ENCODE measurements at places on chromosomes 4 and X.

- DNase-seq = no peak
These were observed 48.9 kb upstream of the SPP1 start for GRCh38 chr4:87926554-87927098.

- DNase-seq = peak; percentile 23
These were observed 186.9 kb downstream of the LRBA start for GRCh38 chr4:150828159-150828558.

DNA sequence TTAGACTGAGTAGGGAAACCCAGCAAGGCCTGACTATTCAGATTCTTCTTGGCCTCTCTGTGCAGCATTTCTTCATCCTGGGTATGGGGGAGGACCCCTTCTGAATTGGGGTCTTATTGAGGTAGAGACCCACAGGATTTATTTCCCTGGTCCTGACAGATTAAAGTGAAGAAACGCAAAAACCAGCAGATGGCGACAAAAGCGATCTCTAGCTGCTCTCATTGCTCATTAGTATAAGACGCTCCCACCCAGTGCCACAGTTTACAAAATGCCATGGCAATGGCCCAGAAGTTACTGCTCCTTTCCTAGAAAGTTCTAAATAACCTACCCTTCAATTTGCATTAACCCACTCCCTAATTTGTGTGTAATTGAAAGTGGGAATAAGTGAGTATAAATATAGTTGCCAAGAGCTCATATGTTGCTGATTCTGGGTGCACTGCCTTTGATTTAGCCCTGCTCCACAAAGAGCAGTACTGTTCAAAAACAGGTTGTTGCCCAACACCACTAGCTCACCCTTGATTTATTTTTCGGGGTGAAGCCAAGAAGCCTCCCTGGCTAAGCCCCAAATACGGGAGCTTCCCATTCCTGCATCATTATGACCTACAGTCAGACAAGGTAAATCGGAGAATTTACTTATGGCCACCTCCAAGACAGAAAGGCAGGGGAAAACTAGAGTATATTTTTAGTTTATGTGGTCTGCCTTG is 3.7 kb upstream of the BEX4 start:
- DNase-seq = peak; percentile 27

DNA sequence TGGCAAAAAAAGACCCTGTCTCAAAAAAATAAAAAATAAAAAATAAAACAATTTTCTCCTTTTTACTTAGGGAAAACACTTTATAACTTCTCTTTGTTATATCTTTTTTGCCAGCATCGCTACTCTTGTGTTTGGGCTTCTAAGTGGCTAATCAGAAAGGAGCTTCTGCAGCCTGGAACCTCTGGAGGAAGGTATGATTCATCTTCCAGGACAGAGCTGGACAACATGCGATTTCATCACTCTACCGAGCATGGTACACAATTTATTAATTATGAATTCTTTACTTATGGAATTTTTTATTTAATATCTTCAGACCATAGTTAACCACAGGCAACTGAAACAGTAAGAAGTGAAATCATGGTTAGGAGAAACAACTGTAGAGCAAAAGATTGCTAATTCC is 1254.3 kb upstream of the AGA start:
- no peak for DNase-seq

DNA sequence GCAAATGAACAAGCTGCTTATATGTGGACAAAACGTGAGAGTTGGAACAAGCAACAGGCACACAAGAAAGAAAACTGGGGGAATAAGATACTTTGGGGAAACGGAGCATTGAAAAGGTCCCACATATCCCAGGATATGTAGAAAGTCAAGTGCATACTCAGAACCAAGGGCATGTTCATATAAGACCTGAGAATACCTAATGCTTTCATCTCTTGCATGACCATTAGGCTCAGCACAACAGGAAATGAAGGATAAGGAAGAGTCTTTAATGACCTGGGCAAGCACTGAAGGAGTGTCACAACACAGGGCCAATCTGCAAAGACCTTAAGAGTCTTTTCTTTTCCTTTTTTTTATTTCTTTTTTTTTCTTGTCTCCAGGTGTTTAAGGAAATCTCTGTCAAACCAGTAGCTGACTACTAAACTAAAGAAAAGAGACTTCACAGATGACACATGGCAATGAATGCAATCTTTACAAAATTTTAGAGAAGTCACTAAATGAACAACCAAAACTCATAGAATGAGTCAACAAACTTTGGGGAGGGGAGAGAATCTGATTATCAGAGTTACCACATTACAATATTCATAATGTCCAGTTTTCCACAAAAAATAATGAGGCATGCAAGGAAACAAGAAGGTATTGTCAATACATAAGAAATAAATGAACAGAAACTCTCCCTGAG is 67.9 kb upstream of the STK26 start:
- no peak for DNase-seq

GRCh38 chr4:24369507-24370029 is 214.8 kb downstream of the DHX15 start:
- DNase-seq = no peak

DNA sequence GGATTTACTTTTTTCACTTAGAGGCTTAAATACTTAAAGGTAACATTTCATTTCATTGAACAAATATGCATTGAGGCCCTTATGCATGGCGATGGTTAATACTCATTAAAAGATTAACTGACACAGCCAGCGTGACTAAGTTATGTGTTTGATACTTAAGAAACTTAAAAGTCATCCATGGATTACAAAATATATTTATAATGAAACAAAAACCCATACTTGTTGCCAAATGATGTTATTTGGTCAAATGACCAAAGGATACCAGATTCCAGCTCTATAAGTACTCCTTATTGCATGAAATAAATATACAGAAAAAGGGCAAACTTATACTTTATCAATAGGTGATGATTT is 26.7 kb downstream of the ZNF330 start:
- DNase-seq = no peak

- DNase-seq = no peak
These were observed 27.2 kb downstream of the BST1 start for GRCh38 chr4:15729910-15730533.

DNA sequence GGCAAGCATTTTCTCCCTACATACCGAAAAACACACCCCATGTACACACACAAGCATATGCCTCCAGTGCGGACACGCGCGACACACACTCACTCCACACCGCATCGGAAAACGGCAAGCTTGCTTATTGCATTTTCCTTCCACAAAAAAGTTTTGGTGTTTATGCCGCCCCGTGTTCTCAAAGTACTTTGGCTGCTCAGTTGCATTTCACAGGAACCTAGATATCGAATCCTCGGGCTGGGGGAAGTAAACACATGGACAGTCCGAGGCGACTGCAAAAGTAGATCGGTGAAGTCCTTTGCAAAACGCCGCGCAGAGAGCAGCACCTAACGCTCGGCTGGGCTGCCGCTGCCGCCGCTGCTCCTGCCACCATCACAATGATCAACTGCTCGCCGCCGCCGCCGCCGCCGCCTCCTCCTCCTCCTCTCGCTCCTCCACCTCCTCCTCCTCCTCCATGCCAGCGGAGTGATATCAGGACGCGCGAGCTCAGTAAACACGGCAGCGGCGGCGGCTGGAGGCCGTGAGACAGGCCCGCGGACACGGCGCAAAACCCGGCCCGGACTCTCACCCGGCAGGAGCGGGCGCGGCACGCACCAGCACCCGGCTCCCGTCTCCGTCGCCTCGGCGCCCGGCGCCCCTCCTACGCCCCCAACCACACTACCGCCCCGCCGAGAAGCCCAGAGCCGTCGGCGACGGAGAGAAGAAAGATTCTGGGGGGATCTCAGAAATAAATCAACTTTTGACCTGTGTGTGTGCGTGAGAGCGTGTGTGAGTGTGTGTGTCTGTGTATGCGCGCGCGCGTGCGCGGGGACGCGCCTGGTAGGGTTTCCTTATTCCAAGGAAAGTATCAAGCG is at the start of gene MAML3:
Gene MAML3, minus strand, starts transcription at position 467 of the 854 bp plus-strand sequence. CDS start 857 bp downstream, outside the sequence.
- peak; percentile 75 for DNase-seq

GRCh38 chr4:1460967-1461868 is 55.0 kb upstream of the NKX1-1 start:
- no peak for DNase-seq

GRCh38 chrX:26649534-26649933 is 433.6 kb downstream of the MAGEB5 start:
- no peak for DNase-seq

GRCh38 chr4:11069581-11070211 is 359.0 kb downstream of the HS3ST1 start:
- DNase-seq = no peak

All from stimulated activated CD4-positive, alpha-beta T cell treated with anti-CD3 and anti-CD28 coated beads, Interleukin-2, amount 100 ng/mL, for 48 hours (primary cell).